ENCODE measurements at places on chromosomes 7 and 10. TPM values are rescaled to one million over a fixed set of nuclear protein-coding genes. Genes with fewer than 3 reads are reported as not detected.

Gene STAM
- 43.9 TPM for polyA plus RNA-seq

DNA sequence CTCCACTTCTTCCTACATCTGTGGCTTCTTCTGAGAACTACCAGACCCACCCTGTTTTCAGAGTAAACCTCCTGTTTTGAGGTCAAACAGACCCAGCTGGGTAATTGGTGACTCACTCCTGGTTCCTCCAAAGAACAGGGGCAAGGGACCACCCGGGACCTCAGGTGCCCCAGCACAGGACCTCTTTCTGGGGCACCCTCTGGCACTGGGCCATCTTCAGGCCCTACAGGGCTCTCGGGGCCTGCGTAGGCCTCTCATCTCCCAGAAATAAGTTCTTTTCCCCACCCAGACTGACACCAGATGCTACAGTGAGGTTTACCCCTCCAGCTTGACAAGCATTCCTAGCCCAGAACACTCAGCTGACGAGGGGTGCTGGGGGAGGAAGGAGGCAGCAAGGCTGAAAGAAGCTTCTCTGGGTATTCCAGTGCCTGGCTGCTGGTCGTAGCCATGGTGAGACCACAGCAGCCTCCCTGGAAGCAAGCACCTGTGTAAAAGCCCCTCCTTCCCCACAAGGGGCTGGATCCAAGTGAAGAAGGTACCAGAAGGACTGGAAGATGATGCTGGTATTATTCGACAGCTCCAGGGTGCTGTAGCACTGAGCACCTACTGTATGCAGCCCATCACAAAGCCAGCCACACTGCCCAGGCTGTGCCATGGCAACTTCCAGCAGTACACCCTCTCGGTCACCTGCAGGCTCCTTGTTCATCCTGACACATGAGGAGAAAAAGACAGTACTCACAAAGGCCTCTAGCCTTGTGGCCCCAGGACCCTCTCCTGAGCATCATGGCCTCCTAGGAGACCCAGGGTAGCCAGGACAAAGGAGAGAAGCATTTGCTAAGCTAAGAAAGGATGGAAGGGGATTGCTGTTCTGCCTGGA, 47.4 kb downstream of the ALOX5 start:
- no peak for DNase-seq

GRCh38 chr10:46545861-46546590, 10.4 kb downstream of the GPRIN2 start:
- no peak for DNase-seq

GRCh38 chr10:63115732-63116383, 17.3 kb upstream of the NRBF2 start:
- peak; percentile 72 for DNase-seq

DNA sequence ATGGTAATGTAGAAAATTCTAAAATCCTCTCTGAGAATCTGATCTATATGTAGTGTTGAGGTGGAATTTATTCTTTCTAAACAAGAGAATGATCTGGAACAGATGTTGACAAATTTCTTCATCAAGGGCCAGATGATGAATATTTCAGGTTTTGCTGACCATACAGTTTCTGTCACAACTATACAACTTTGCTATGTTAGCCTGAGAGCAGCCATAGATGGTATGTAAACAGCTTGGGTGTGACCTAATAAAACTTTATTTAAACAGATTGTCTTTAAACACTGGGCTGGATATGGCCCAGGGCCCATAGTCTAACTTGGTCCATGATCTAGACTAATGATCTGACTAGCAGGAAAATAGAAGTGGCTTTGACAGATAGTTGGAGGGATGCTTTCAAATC, 213.6 kb upstream of the CELF2 start:
- no peak for DNase-seq
